ENCODE measurements at places on chromosomes 7 and 10.
A peak's percentile ranks its signal among the peaks of the same experiment; 100 is the strongest.

DNA sequence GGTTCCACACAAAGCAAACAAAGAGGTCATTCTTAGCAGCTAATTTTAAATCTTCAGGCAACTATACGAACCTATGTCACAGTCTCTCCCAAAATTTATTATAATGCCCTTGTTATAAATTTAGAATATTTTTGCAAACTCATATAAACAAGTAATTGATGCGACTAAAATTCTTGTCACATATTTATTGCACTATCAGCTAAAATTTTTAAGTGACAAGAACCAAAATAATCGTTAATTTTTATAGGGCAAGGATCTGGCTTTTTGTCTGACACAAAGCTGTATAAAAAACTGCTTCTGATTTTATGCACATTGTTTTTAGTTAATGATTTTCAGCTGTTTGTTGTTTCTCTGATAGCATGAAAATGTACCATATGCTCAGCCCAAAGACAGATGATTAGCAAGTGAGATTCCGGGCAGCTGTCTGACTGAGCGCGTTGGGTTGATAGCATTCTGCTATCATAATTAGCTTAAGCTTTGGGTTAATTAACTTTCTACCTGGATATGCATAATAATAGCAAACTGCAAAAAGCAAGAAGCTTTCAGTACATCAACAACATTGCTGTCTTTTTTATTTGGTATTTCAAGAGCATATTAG is 136.0 kb downstream of the MGMT start:
- no peak for DNase-seq

- DNase-seq: no peak
These were observed 192.9 kb downstream of the EVX1 start for GRCh38 chr7:27435461-27435860.

DNA sequence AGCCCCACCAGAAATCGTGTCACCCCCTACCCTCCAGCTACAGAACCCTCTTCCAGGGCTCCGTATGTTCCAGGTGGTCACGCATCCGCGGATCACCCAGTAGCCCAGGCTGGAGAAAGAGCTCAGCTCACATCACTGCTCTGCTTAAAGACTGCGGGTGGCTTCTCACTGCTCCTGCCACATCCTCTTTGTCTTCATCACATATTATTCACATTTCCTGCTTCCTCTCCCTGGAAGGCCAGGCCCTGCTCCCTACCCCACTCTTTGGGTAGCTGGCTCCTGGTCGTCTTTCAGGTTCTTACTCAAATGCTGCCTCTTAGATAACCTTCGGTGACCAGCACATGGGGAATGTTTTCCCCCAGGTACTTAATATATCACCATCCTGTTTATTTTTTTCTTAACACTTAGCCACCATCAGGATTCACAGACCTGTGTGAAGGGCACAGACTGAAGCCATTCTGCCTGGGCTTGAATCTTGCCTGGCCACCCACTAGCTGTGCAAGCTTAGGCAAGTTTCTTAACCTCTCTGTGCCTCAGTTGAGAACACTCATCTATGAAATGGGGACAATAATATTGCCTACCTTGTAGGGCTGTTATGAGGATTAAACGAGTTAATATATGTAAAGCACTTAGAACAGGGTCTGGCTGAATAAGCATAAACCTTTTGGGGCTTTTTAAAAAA is 307.8 kb downstream of the PRPF18 start:
- no peak for DNase-seq

DNA sequence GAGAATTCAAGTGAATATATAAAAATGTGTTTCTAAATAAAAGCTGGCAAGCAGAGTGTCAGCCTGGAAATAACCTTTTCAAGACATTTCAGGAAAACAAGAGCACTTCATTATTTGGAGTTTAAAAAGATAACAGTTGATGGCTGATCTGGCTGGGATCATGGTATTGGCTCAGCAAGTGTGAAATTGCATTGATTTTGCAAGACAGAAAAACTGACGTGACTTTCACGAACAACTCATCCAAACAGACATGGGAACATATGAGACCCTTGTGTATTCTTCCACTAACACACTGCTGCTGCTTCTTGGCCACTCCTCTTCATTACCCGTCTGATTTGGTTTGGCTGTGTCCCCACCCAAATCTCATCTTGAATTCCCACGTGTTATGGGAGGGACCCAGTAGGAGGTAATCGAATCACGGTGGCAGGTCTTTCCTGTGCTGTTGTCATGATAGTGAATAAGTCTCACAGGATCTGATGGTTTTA is 108.5 kb downstream of the RAB18 start:
- no peak for DNase-seq

DNA sequence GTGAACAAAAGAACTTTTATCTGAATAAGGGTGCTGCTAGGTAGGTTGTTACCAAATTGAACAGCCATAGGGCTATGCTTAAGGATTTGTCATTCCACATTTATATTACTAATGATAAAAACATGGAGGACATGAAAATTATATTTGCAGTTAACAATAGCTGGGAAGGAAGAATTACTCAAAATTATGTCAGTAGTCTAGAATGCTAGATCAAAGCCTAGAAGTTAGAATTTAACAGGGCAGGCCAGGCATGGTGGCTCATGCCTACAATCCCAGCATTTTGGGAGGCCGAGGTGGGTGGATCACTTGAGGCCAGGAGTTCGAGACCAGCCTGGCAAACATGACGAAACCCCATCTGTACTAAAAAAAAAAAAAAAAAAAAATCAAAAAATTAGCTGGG is 9.4 kb downstream of the STK17A start:
- no peak for DNase-seq

GRCh38 chr10:1957057-1957456 is 219.7 kb upstream of the ADARB2 start:
- DNase-seq: no peak

- DNase-seq: no peak
These were observed 907.6 kb downstream of the KCNMA1 start for GRCh38 chr10:76729841-76730487.

GRCh38 chr7:90053094-90053493 is 101.2 kb upstream of the STEAP1 start:
- no peak for DNase-seq

GRCh38 chr7:19107081-19107355 is 10.4 kb downstream of the TWIST1 start:
- DNase-seq: no peak

- no peak for DNase-seq
These were observed 11.5 kb downstream of the FAM131B start for GRCh38 chr7:143351060-143351459.

- DNase-seq: no peak
These were observed 75.1 kb downstream of the RELN start for GRCh38 chr7:103914147-103914899.

- DNase-seq: no peak
These were observed 333.8 kb downstream of the CXCL12 start for GRCh38 chr10:44051091-44051490.

DNA sequence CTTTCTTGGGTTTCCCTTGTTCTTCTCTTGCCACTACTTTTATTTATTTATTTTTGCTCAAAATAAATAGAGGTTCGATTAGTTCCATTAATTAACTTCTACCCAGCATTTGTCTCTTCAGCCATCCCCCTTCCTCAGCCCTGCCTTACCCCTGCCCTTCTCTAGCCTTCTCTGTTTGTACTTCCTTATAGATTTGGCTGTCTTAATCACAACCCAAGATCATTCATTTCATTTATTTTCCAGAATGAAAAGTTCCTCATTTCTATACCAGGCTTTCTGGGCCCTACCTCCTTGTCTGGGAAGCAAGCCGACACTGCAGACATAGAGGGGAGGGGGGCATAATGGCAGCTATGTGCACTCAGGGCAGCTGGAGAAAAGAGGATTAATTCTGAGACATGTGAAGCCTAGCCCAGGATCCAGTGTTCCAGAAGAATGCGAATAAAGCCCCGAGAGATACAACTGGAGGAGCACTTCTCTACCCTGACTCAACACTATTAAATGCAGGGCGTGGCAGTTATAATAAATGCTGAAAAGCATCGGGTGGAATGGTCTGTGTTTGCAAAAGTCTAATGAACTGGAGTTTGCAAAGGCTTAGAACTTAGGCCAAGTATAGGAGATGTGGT is 6.4 kb upstream of the PDCD4 start:
- DNase-seq: no peak

GRCh38 chr7:149772956-149773434 is 393 bp downstream of the ZNF467 start:
- peak; percentile 20 for DNase-seq

DNA sequence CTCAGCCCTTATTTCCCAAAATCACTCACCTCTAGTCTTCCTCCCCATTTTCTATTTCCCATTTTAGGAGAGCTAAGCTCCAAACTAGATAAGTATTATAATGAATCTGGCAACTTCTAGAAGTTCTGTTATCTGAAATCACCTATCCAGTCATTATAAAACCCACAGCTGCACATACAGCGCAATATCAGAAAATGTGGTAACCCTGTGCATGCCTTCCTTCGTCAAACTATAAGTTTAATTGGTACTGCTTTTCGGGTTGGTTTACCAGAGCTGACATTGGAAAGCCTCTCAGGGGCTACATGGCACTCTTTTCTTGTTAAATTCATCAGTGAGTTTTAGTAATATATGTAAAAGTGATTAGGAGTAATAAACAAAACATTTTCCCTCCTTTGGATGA is 1.6 kb downstream of the LAMB4 start:
- DNase-seq: no peak

- DNase-seq: no peak
These were observed 23.8 kb downstream of the RAMP3 start for GRCh38 chr7:45181286-45181960.

DNA sequence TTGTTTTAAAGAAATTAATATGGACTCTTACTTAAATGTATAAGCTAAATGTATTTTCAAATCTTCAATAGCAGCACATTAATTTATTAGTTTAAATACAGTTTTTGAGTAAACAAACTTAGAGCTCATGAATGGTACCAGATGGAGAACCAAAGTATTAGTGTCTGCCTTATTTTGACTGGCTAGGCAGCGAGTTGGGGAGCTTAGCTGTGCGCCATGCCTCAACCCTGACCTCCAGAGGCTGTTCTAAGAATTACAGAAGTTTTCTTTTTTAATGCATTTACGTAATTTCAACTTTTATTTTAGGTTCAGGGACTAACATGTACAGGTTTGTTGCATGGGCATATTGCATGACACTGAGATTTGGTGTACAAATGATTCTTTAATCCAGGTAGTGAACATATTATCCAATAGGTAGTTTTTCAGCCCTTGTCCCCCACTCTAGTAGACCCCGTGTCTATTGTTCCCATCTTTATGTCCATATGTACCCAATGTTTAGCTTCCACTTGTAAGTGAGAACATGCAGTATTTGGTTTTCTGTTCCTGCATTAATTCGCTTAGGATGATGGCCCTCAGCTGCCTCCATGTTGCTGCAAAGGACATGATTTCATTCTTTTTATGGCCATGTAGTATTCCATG is 166.8 kb downstream of the IQUB start:
- no peak for DNase-seq

DNA sequence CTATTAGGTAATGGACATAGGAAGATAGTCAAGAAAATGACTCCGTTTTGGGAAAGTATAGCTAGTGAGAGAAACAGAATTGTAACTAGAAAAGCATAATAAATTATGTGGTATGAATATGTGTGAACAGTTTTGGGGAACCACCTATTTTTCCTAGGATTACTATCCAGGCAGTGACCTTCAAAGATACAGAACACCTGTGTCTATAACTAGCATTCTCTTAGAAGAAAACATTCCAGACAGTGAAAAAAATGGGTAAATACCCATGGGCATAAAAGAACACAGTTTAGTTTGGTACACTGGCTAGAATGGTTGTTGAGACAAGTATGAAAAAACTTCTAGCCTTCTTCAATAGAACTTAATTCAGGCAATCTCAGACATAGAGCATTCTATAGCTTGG is 690.8 kb downstream of the MAGI2 start:
- no peak for DNase-seq

- no peak for DNase-seq
These were observed 15.9 kb downstream of the TMEM209 start for GRCh38 chr7:130189343-130189742.

GRCh38 chr10:126309228-126309883 is 78.9 kb downstream of the ADAM12 start:
- DNase-seq: no peak

DNA sequence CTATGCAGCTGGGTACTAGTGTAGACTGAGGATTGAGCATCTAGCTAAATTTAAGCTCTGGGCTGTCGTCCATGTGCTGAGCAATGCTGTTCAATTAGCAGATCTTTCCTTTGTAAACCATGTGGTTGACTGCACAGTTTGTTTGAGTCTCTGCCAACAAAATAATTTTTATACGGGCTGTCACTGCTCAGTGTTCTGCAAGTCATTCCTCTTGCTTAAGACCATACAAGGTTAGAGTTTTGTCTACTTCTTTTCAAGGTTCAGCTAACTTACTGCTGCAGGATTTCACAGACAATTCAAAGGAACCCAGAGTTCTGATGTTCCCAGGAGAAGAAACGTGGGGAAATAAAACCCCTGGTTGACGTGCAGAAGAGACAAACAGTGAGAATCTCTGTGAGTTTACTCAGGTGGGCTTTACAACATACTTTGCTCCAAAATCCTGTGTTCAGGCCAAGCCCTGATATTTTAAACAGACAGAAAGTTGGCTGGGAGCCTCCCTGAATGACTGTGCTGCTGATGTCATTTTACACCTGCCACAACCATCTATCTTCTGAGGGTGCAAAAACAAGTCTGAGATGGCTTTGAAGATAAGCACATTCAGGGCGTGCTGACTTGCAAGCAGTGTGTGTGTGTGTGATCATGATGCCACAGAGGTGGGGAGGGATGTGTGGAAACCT is 177.1 kb upstream of the SVIL start:
- DNase-seq: no peak

GRCh38 chr7:86665669-86666068 is 22.0 kb downstream of the GRM3 start:
- no peak for DNase-seq

GRCh38 chr10:74039561-74040145 is 41.7 kb downstream of the VCL start:
- no peak for DNase-seq

DNA sequence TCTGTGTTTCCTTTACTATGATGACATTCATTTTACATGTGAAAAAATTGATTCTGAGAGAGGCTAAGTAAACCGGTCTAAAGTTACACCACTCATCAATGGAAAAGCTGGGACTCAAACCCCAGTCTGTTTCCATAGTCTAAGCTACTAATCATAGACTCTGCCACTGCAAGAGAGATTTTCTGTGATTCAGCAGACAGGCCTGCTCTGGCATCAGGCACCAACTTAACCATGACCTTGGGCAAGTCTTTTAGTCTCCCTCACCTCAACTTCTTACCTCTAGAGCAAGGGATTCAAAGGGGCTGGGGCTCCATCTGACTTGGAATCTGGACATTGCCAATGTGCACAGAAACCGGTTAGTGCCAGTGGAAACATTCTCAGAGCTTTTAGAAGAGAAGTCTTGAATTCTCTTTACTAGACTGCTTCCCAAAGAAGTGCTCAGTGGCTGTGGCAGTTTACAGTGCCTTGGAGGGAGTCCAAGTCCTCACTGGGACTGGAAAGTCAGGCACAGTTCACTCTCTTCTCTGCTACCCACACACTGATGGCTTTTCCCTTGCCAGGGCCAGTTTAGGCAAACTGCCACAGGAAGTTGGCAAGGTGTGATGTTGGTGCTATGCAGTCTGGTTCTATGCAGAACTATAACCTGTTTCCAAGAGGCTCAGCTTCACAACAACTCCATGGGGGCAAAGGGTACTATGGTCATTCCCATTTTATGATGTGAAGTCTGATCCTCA is 4.5 kb upstream of the BLNK start:
- DNase-seq: no peak

Data from activated CD4-positive, alpha-beta T cell treated with anti-CD3 and anti-CD28 coated beads, Interleukin-2, amount 50 U/mL, for 4 hours (primary cell).